ENCODE measurements at places on chromosomes 2 and 18. TPM values are rescaled to one million over a fixed set of nuclear protein-coding genes. Genes with fewer than 3 reads are reported as not detected.

Gene DNMT3A
- total RNA-seq, result 31.3 TPM

DNA sequence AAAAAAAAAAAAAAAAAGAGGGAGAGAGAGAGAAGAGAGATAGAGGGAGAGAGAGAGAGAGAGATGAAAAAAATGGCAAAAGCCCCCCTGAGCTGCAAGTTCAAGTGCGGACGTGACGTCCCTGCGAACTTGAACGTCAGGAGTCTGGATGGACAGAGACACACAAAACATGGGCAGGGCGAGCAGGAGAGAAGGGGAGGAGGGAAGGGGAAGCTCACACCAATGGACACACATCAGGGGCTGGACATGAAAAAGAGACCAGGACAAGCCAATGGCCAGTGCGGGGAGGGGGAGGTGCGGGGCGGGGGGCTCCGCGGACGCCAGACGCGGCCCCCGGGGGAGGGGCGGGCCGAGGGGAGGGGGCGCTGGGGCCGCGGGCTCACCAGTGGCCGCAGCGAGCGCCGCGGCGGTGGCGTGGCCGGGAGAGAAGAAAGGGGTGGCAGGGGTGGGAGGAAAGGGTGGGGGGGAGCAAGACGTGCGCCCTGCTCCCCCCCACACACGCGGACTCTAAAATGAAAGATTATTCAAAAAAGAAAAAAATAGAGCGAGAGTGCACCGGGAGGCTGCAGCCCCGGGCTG is at the start of gene BCL11A:
Gene BCL11A (minus strand): TSS at position 160 of the 579 bp plus-strand sequence. CDS start 384 bp downstream, outside the sequence.
- H3K27me3 ChIP-seq, result peaks cover 72% of the 10 kb centered on the region
- H3K27ac ChIP-seq, result peak within 1 kb of the TSS; percentile 32
- peaks cover 56% of the 10 kb centered on the region for H3K4me1 ChIP-seq
- H3K36me3 ChIP-seq, result no peaks in the 10 kb centered on the region

DNA sequence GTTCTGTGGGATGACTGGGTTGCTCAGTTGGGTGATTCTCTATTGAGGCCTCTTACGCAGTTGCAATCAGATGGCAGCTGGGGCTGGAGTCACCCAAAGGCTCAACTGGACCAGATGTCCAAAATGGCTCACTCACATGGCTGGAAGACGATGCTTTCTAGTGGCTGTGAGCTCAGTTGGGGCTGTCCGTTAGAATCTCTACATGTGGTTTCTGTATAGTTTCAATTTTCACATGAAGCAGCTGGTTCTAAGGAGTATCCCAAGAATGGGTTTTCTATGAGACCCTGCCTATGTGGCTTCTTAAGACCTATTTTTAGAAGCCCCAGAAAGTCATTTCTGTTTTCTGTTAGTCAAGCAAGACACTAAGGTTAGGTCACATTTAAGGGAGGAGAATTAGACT is 4.4 kb downstream of the XRCC5 start:
- no peak overlapping the region for H3K4me3 ChIP-seq
- H3K4me1 ChIP-seq, result peaks cover 43% of the 10 kb centered on the region
- no peak for DNase-seq
- no peaks in the 10 kb centered on the region for H3K27me3 ChIP-seq

DNA sequence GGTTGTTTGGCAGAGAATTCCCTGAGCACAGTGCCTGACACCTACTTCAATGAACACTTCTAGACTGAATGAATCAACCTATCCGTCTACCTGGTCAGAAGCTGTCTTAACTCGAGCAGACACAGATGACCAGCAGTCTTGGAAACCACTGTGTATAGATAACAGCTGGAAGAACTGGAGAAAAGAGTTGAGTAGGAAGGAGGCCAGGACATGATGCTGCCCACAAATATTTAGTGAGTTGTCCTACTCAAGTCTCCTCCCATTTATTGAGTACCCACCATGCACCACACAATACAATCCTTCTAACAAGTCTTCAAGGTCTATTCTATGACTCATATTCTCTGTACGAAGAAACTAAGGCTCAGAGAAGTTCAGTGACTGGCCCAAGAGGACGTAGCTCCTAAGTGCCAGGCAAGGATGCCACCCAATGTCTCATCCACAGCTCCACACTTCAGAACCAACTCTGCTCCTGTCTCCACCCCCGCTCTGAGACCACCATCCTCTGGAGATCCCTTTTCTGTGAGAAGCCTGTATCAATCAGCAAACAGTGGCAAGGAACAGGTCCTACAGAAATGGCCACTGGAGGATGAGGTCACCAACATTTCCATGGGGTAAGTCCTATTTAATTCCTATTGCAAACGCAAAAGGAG is 62.2 kb downstream of the GALNT14 start:
- H3K4me3 ChIP-seq, result no peak overlapping the region
- H3K27me3 ChIP-seq, result no peaks in the 10 kb centered on the region
- DNase-seq, result no peak
- no peak overlapping the region for H3K27ac ChIP-seq
